ENCODE measurements at places on chromosomes 1 and 21. TPM values are rescaled to one million over a fixed set of nuclear protein-coding genes. Genes with fewer than 3 reads are reported as not detected.

The FCRLA gene
- not detected for total RNA-seq

- peaks cover 42% of the 10 kb centered on the region for H3K4me1 ChIP-seq
- no peak for DNase-seq
- H3K4me3 ChIP-seq = peak overlapping the region; percentile 88
- H3K36me3 ChIP-seq = peaks cover 12% of the 10 kb centered on the region
- peak overlapping the region; percentile 82 for H3K27ac ChIP-seq
Measured at GRCh38 chr1:116417678-116418077, 44.6 kb downstream of the ATP1A1 start.

DNA sequence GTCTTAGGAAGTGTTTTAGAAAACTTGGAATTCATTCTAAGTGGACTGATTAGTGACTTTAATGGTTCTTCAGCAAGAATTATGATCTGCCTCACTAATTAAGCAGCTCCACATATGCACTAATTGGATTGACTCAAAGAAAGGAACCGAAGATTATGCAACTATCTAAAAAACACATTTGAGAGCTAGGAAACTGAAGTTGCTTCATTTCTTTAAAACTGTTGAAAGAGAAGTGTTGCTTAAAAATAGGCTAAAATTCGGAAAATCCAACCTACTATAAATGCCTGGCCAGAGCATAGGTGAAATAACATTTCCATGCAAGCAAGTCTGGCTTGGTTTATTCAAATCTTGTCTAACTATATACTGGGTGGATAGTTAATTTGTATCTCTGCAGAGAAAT lies 502.9 kb upstream of the ZRANB2 start:
- no peaks in the 10 kb centered on the region for H3K27me3 ChIP-seq
- no peaks in the 10 kb centered on the region for H3K4me1 ChIP-seq
- H3K27ac ChIP-seq = no peak overlapping the region

GRCh38 chr1:57340334-57341070 lies 83.4 kb downstream of the DAB1 start:
- no peak overlapping the region for H3K27ac ChIP-seq
- H3K4me1 ChIP-seq = no peaks in the 10 kb centered on the region
- no peak overlapping the region for H3K4me3 ChIP-seq
- H3K27me3 ChIP-seq = no peaks in the 10 kb centered on the region
- no peak for DNase-seq

DNA sequence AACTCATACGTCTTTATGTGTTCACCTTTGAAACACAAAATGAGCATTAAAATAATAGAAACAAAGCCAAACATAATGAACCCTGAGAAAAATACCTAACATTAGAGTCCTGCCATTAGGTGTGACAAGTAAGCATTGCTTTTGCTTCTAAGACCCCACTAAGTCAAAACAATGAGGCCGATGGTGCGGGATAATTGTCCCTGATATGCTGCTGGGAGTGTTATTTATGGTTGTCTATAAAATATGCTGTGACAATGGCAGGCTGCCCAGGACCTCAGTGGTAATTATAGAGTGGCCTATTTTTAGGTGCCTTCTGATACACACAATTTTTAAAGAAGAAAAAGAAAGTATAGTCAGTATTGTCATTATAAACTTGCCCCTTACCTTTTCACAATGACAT lies 1423.1 kb downstream of the AMY1C start:
- H3K36me3 ChIP-seq = no peaks in the 10 kb centered on the region
- H3K27me3 ChIP-seq = no peaks in the 10 kb centered on the region
- H3K27ac ChIP-seq = no peak overlapping the region
- H3K4me1 ChIP-seq = no peaks in the 10 kb centered on the region

DNA sequence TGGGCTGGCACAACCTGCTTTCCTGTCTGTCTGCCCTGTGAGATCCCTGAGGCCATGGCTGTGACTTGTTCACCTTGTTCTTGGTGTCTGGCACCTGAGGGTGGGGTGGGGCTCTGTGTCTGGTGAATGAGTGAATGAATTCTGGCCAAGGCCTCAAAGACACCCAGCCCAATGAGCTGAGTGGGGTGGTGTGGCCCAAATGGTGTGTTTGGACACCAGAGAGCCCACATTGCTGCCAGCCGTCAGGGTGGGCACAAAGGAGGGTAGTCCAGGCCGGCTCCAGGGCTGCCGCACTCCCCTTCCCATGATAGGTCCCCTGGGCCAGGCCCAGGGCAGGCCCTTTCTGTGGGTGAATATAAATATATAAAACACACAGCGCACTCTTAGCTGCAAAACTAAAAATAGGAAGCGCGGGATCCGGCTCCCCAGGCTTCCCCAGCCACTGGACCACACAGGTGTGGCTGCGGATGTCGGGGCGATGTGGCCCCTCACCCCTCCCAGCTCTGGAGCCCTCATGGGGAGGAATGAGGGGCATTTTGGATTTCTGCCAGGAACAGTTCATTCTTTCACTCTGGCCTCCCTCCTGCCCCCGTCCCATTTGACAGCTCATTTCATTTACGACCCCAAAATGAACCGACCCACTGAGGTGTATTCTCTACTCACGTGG lies 33.3 kb downstream of the RUNX3 start:
- peaks cover 10% of the 10 kb centered on the region for H3K4me1 ChIP-seq
- H3K27ac ChIP-seq = no peak overlapping the region
- no peaks in the 10 kb centered on the region for H3K27me3 ChIP-seq
- DNase-seq = no peak

The SPOCD1 gene
- total RNA-seq = 0.07 TPM

- no peak for DNase-seq
- H3K27me3 ChIP-seq = peaks cover 2% of the 10 kb centered on the region
- H3K4me3 ChIP-seq = no peak overlapping the region
Measured at GRCh38 chr1:1954831-1955441, 35.9 kb upstream of the TMEM52 start.

The LHX8 gene
- total RNA-seq = not detected

The PLA2G2A gene
- not detected for total RNA-seq

The PTPN14 gene
- 71.4 TPM for total RNA-seq

DNA sequence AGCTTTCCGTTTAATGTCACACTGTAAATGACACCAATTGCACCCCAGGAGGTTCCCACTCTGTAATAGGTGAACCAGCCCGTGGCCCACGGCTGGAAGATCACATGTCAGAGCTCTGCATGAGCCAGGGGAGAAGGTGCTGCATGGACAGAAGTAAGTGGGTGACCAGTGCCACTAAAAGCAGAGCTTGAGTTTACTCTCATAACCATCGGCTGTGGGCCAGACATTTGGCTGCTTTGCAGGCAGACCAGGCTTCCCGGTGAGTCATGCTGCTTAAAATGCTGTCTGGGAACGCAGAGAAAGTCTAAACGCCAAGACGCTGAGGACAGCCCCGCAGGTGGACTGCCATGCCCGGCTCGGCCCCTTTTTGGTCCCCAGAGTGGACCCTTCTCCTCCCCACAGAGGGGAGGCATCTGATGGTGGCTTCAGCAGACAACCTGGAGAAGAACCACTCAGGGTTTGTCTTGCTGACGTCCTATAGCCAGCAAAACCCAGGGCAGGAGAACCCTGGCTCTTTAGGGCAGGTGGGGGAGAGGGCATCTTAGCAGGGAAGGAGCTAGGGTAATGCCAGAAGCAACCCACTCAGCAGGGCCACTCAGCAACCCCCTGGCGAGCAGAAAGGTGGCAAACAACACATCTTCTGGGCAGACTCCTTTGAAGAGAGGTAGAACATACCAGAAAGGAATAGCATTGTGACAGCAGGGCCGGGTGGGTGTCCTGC lies 7.3 kb downstream of the KIAA2013 start:
- no peak overlapping the region for H3K4me3 ChIP-seq
- peaks cover 15% of the 10 kb centered on the region for H3K4me1 ChIP-seq
- DNase-seq = no peak
- no peak overlapping the region for H3K27ac ChIP-seq

DNA sequence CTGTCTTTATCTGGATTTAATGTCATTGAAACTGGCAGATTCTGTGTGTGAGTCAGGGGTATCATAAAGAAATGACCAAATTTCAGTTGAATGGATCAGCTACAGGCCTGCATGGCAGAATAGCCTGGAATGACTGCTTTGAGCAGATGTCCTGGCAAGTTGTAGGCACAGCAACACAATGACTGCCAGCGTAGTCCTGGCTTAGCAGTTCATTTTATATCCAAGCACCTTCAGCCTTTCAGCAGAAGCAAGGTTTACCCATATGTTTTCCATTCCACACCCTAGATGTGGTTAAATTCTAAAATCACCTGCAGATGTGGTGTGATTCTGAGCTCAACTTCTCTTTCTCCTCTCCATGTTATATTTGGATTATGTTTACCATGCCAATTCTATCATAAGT lies 22.3 kb upstream of the PTGFR start:
- H3K27ac ChIP-seq = no peak overlapping the region
- H3K4me1 ChIP-seq = no peaks in the 10 kb centered on the region
- H3K27me3 ChIP-seq = no peaks in the 10 kb centered on the region
- no peaks in the 10 kb centered on the region for H3K36me3 ChIP-seq
- no peak overlapping the region for H3K4me3 ChIP-seq

The LCK gene
- 221 TPM for total RNA-seq

The GUCA2B gene
- not detected for total RNA-seq

The RGS18 gene
- total RNA-seq = not detected

GRCh38 chr1:100320311-100321099 lies 31.8 kb upstream of the CDC14A start:
- H3K36me3 ChIP-seq = peaks cover 2% of the 10 kb centered on the region
- H3K4me3 ChIP-seq = no peak overlapping the region
- no peak overlapping the region for H3K27ac ChIP-seq
- peaks cover 7% of the 10 kb centered on the region for H3K4me1 ChIP-seq
- DNase-seq = no peak

- H3K27me3 ChIP-seq = peaks cover 2% of the 10 kb centered on the region
- no peak overlapping the region for H3K27ac ChIP-seq
- DNase-seq = no peak
- H3K4me3 ChIP-seq = no peak overlapping the region
- no peaks in the 10 kb centered on the region for H3K36me3 ChIP-seq
Measured at GRCh38 chr21:44260791-44261631, 686 bp downstream of the DNMT3L start.

- DNase-seq = no peak
- H3K4me3 ChIP-seq = no peak overlapping the region
- no peaks in the 10 kb centered on the region for H3K36me3 ChIP-seq
- H3K4me1 ChIP-seq = peaks cover 3% of the 10 kb centered on the region
Measured at GRCh38 chr1:85311818-85312217, 35.4 kb upstream of the BCL10 start.

GRCh38 chr1:116537898-116538297 lies 32.9 kb downstream of the CD58 start:
- DNase-seq = no peak
- peaks cover 79% of the 10 kb centered on the region for H3K36me3 ChIP-seq
- H3K4me1 ChIP-seq = peaks cover 55% of the 10 kb centered on the region
- H3K4me3 ChIP-seq = no peak overlapping the region
- no peaks in the 10 kb centered on the region for H3K27me3 ChIP-seq

GRCh38 chr1:228050571-228051231 lies 31.8 kb upstream of the ARF1 start:
- H3K4me3 ChIP-seq = no peak overlapping the region
- H3K36me3 ChIP-seq = no peaks in the 10 kb centered on the region
- H3K4me1 ChIP-seq = no peaks in the 10 kb centered on the region
- no peak for DNase-seq
- no peak overlapping the region for H3K27ac ChIP-seq
- H3K27me3 ChIP-seq = peaks cover 11% of the 10 kb centered on the region

DNA sequence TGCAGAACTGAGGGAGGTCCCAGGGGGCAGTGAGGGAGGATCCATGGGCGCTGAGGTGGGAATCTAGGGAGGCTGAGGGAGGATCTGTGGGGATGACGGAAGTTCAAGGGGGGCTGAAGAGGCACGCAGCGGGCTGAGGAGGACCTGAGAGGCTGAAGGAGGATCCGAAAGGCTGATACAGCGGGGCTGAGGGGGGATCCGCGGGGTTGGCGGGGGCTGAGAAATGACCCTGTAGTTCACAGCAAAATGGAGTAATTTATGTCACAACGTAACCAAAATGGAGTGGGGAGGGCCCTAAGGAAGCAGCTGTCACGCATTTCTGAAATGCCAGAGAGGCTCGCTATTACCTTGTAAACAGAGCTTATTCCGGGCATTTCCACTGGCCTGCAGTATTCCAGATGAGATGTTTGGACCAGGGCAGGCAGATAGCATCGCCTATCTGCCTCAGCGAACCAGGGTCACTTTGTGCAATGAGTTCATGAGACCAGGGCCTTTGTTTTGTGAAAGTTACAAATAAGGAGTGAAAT lies 926 bp upstream of the MRPL55 start:
- H3K27ac ChIP-seq = peak overlapping the region; percentile 87
- peaks cover 15% of the 10 kb centered on the region for H3K4me1 ChIP-seq
- peak overlapping the region; percentile 82 for H3K4me3 ChIP-seq
- peaks cover 9% of the 10 kb centered on the region for H3K36me3 ChIP-seq

DNA sequence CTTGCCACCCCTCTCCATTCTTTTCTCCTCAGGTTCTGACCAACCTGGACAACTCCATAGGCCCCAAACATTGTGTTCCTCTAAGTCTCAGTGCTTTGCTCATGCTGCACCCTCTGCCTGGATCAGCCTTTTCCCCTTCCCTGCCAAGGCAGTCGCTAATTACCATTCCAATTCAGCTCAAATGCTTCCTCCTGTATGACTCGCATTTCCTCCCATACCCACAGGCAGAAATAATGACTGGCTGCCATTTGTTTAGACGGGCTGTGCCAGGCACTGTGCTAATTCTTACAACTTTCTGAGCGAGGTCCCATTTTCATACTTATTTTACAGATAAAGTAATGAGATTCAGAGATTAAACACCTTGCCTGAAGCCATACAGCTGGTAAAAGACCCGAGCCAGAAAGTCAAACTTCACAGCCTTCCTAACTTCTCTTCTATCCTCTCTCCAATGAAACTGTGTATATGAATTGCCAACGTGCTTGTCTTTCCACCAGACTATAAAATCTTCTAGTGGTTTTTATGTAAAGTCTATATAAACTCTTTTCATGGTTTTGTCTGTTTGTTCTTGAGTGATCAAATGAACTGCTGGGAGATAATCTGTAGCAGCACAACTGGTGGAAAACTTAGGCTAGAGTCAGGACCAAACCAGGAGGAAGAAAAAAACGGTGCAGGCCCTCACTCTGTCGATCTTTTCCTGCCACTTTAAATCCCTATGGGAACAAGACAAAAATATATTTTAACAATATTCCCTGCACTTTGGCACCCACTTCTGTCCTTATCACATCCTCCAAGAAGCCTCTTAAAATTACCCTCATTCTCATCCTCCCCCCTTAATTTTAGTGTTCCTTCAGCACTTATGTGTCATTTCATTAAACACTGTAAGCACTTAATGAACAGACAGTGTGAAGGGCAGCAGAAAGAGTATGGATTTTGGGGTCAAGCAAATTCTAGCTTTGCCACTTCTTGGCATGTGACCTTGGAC lies 33.7 kb downstream of the RAB3B start:
- H3K4me1 ChIP-seq = peaks cover 3% of the 10 kb centered on the region
- no peak overlapping the region for H3K4me3 ChIP-seq
- DNase-seq = no peak
- peaks cover 3% of the 10 kb centered on the region for H3K27me3 ChIP-seq

- H3K4me3 ChIP-seq = peak overlapping the region; percentile 58
- no peak overlapping the region for H3K27ac ChIP-seq
- peaks cover 45% of the 10 kb centered on the region for H3K27me3 ChIP-seq
- peaks cover 29% of the 10 kb centered on the region for H3K4me1 ChIP-seq
- no peak for DNase-seq
Measured at GRCh38 chr1:109395602-109396512, 1.9 kb downstream of the SORT1 start.

The HPDL gene
- 26.8 TPM for total RNA-seq

The SPRR3 gene
- total RNA-seq = not detected
